ENCODE measurements at places on chromosomes 2 and 18. TPM values are rescaled to one million over a fixed set of nuclear protein-coding genes. Genes with fewer than 3 reads are reported as not detected.

The LYPD6 gene
- total RNA-seq, result not detected

The SERPINB3 gene
- total RNA-seq, result not detected

The GPR155 gene
- 23.9 TPM for total RNA-seq

The G6PC2 gene
- not detected for total RNA-seq

The RBM44 gene
- total RNA-seq, result 1.0 TPM

The CCDC141 gene
- 26.8 TPM for total RNA-seq

The SCN7A gene
- total RNA-seq, result not detected

The INHBB gene
- not detected for total RNA-seq

DNA sequence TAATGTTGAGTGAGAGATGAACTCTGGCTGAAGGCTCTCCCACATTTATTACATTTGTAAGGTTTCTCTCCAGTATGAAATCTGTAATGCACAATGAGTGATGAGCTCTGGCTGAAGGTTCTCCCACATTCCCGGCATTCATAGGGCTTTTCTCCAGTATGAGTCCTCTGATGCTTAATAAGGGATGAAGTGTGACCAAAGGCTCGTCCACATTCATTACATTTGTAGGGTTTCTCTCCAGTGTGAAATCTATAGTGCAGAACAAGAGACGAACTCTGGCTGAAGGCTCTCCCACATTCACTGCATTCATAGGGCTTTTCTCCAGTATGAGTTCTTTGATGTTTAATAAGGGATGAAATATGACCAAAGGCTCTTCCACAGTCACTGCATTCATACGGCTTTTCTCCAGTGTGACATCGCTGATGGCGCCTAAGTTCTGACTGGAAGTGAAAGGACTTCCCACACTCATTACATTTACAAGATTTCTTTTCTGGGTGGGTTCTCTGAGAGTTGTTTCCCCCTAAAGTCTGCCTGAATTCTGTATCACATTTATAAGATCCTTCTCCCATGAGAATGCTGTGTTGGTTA lies 10.2 kb downstream of the ZNF514 start:
- peaks cover 69% of the 10 kb centered on the region for H3K36me3 ChIP-seq
- H3K4me3 ChIP-seq, result no peak overlapping the region
- no peak overlapping the region for H3K27ac ChIP-seq
- H3K27me3 ChIP-seq, result no peaks in the 10 kb centered on the region
- no peak for DNase-seq
- H3K4me1 ChIP-seq, result peaks cover 2% of the 10 kb centered on the region

DNA sequence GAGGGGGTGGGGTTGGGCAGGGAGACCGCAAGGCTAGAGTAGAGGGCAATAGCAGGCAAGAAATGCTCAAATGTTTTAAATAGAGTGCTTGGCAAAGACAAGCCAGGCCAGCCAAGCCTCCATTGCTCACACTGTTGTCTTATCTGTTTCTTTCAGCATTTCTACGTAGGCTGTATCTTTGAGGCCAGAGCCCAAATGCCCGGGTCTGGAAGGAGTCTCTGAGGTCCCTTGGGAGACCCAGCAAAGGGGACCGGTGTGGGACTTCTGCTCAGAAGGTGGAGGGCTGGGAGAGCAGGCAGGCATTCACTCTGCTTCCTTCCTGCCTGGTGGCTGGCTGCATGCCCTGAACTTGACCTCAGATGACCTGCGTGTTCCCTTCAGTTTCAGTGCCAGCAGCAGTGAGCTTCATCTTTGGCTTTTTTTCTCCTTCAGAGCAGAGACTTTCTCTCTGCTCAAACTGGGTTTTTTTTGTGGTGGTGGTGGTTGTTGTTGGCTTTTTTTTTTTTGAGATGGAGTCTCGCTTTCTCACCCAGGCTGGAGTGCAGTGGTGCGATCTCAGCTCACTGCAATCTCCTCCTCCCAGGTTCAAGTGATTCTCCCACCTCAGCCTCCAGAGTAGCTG lies 13.7 kb upstream of the TET3 start:
- H3K27me3 ChIP-seq, result no peaks in the 10 kb centered on the region
- no peaks in the 10 kb centered on the region for H3K36me3 ChIP-seq

GRCh38 chr2:3662239-3662638 lies 4.2 kb downstream of the ALLC start:
- peaks cover 3% of the 10 kb centered on the region for H3K4me1 ChIP-seq
- H3K27me3 ChIP-seq, result no peaks in the 10 kb centered on the region
- no peak for DNase-seq
- no peak overlapping the region for H3K4me3 ChIP-seq

- no peak overlapping the region for H3K27ac ChIP-seq
- peaks cover 28% of the 10 kb centered on the region for H3K36me3 ChIP-seq
- no peak for DNase-seq
- H3K27me3 ChIP-seq, result no peaks in the 10 kb centered on the region
Measured at GRCh38 chr18:49321797-49322461, 138.5 kb downstream of the DYM start.

DNA sequence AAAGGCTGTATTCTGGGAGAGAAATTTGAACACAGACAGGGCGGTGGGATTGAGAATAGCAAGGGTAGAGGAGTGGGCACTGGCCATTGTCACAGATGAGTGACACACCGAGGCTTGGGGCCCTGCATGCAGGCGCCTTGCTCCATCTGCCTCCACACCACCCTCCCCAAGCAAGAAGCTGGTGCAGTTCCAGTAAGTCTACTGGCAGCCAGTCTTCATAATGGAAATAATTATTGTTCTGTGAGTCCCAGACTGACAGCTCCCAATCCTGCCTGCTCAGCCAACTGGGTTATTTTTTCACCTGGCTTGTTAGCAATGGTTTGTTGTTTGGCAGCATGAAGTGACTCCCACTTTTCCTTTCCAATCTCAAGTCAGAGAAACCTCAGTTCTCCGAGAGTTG lies 13.0 kb downstream of the TTC32 start:
- H3K27ac ChIP-seq, result no peak overlapping the region
- H3K36me3 ChIP-seq, result no peaks in the 10 kb centered on the region
- no peak for DNase-seq

DNA sequence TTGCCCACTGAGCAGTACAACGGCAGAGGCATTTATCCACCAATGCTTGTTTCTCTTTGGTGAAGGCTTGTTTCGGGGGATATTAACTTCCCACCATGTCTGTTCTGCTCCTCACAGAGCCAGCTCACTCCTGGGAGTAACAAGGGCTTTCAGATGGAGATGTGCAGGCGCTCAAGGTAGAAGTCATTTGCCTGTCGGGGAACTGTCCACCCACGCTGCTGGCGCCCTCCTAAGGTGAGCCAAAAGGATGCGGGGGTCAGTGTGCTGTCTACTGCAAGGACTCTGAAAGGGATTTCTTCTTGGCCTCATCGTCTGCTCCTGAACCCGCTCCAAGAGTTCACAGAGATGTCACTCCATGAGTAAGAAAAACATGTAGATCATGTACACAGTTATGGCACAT lies 57.0 kb upstream of the CYRIA start:
- no peaks in the 10 kb centered on the region for H3K36me3 ChIP-seq
- no peak for DNase-seq
- H3K27ac ChIP-seq, result no peak overlapping the region
- H3K27me3 ChIP-seq, result peaks cover 14% of the 10 kb centered on the region

DNA sequence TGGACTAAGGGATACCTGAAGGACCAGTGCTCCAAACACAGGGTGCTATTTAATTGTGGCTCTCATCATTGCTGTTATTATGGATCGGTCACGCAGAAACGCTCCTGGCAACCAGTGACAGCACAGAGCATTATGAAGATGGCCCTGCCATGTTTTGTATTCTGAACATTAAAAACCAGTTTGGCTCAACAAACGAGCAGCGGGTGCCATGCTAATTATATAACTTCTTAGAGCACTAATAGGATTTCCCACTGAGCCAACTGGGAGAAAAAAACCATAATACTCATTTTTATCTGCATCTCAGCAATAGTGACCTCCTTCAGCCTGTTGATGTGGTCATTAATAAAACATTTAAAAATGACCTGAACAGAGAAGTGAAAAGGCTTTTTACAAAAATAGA lies 212.8 kb downstream of the STK39 start:
- peaks cover 7% of the 10 kb centered on the region for H3K4me1 ChIP-seq
- H3K27me3 ChIP-seq, result no peaks in the 10 kb centered on the region
- H3K27ac ChIP-seq, result no peak overlapping the region

GRCh38 chr2:113058411-113058994 lies 495 bp upstream of the IL36RN start:
- peaks cover 3% of the 10 kb centered on the region for H3K27me3 ChIP-seq
- H3K4me3 ChIP-seq, result no peak overlapping the region
- no peak overlapping the region for H3K27ac ChIP-seq
- no peaks in the 10 kb centered on the region for H3K4me1 ChIP-seq
- peaks cover 21% of the 10 kb centered on the region for H3K36me3 ChIP-seq
- DNase-seq, result no peak

GRCh38 chr2:235616885-235617284 lies 123.0 kb downstream of the AGAP1 start:
- H3K27ac ChIP-seq, result no peak overlapping the region
- peaks cover 10% of the 10 kb centered on the region for H3K27me3 ChIP-seq
- no peak overlapping the region for H3K4me3 ChIP-seq
- no peaks in the 10 kb centered on the region for H3K36me3 ChIP-seq
- peaks cover 4% of the 10 kb centered on the region for H3K4me1 ChIP-seq
- DNase-seq, result no peak

GRCh38 chr2:67633212-67633856 lies 236.2 kb downstream of the ETAA1 start:
- H3K4me3 ChIP-seq, result no peak overlapping the region
- H3K4me1 ChIP-seq, result no peaks in the 10 kb centered on the region
- no peak overlapping the region for H3K27ac ChIP-seq
- no peaks in the 10 kb centered on the region for H3K36me3 ChIP-seq
- no peak for DNase-seq
- peaks cover 1% of the 10 kb centered on the region for H3K27me3 ChIP-seq

GRCh38 chr2:158578703-158579330 lies 122.1 kb downstream of the PKP4 start:
- no peaks in the 10 kb centered on the region for H3K36me3 ChIP-seq
- H3K4me1 ChIP-seq, result no peaks in the 10 kb centered on the region
- DNase-seq, result no peak
- H3K27ac ChIP-seq, result no peak overlapping the region
- no peak overlapping the region for H3K4me3 ChIP-seq

DNA sequence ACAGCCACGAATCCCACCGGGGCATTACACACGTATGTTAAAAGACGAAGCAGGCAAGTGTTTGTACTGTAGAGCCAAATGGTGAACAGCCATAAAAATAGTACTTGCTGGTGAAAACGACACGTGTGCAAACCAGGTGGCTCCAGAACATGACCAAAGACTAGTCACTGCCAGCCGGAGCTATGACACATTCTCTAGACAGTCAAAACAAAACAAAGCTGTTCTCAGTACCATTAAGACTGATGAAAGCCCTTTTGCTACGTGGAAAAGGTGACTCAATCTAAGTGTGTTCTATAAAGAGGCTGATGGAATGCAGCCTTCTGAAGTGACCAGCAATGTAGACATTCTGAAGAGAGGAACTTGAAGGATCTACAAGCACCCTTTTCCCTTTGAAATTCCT lies 367.7 kb upstream of the NETO1 start:
- no peak for DNase-seq
- no peaks in the 10 kb centered on the region for H3K36me3 ChIP-seq

DNA sequence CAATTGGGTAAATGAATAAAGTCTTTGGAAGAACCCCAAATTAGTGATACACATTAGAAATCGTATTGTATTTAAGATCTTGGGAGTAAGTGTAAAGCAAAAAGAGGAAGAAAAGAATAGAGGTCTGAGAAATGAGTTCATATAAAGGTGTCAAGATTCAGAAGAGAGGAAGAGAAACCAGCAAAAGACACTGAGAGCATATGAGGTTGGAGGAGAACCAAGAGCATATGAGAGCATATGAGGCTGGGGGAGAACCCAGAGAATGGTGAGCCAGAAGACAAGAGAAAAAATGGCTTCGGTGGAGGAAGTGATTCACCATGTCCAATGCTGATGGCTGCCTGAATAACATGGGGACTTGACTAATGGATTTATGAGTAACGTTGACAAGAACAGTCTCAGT lies 620.1 kb upstream of the GCFC2 start:
- H3K27me3 ChIP-seq, result no peaks in the 10 kb centered on the region
- no peaks in the 10 kb centered on the region for H3K36me3 ChIP-seq
- no peak for DNase-seq

- no peak overlapping the region for H3K27ac ChIP-seq
- no peak for DNase-seq
- H3K27me3 ChIP-seq, result no peaks in the 10 kb centered on the region
- H3K36me3 ChIP-seq, result no peaks in the 10 kb centered on the region
Measured at GRCh38 chr2:122999258-122999657, 1025.8 kb upstream of the CNTNAP5 start.

- H3K27ac ChIP-seq, result no peak overlapping the region
- H3K36me3 ChIP-seq, result no peaks in the 10 kb centered on the region
- DNase-seq, result no peak
- no peaks in the 10 kb centered on the region for H3K4me1 ChIP-seq
Measured at GRCh38 chr2:12399240-12399639, 317.5 kb upstream of the TRIB2 start.

GRCh38 chr2:224378701-224379097 lies 23.2 kb downstream of the FAM124B start:
- no peaks in the 10 kb centered on the region for H3K27me3 ChIP-seq
- H3K4me1 ChIP-seq, result peaks cover 16% of the 10 kb centered on the region

DNA sequence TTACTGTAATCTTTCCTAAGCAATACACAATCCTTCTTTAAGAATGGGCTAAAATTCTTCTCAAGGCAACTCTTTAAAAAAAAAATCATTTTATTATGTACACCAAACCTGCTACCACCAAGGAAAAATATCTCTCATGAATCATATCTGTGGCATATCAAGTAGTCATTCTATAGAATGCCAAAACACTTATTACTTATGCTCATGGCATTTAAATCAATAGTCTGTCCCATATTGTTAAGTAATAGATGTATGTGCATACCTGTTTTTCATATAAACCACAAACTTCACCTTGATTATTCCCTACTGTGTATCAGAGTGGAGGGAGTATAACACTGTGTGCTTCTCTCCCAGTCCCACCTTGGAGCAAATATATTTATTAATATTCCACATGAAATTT lies 95.8 kb upstream of the SETBP1 start:
- H3K36me3 ChIP-seq, result no peaks in the 10 kb centered on the region
- no peak overlapping the region for H3K4me3 ChIP-seq
- peaks cover 5% of the 10 kb centered on the region for H3K4me1 ChIP-seq
- no peak for DNase-seq
- H3K27me3 ChIP-seq, result no peaks in the 10 kb centered on the region

DNA sequence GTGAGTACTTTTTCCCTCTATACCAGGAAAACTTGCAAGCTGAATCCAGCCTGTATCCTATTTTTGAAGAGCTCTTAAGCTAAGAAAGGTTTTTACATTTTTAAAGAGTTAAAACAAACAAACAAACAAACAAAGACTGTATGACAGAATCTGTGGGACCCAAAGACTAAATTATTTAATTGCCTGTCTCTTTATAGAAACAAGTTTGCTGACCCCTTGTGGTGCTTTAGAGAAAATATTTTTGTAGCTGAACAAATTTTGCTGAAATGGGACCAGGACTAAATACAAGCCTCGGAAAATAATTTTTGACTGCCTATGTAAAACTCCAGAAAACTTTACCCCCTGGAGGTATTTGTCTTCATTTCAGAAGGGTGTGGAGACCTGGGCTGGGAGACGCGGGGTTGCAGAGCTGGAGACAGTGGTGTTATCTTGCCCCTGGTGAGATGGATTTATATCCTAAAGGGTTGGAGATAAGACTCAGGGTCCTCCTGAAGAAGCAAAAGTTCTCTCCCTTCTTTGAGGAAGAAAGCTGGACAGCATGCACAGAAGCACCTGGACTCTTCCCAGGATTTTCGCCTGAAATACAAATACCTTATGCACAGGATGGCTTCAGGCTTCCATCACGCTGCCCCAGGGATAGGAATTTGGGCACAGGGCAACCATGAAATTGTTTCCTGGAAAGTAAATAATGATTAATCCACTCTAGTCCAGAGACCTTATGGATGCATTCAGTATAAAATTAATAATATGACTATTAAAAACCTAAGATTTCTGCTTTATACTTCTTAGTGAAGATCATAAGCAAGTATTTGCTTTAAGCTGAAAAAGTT lies 54.3 kb downstream of the TMX3 start:
- no peaks in the 10 kb centered on the region for H3K27me3 ChIP-seq
- H3K4me1 ChIP-seq, result no peaks in the 10 kb centered on the region
- H3K27ac ChIP-seq, result no peak overlapping the region
- no peak for DNase-seq
- H3K4me3 ChIP-seq, result no peak overlapping the region
